ENCODE measurements at places on chromosomes 1 and 21.

GRCh38 chr1:223244366-223245103 is 101.5 kb upstream of the TLR5 start:
- DNase-seq: no peak

- DNase-seq: peak; percentile 69
Observed at GRCh38 chr1:201530741-201531531, 8.0 kb upstream of the NAV1 start.

GRCh38 chr1:243391355-243391754 is 135.5 kb downstream of the SDCCAG8 start:
- DNase-seq: no peak

DNA sequence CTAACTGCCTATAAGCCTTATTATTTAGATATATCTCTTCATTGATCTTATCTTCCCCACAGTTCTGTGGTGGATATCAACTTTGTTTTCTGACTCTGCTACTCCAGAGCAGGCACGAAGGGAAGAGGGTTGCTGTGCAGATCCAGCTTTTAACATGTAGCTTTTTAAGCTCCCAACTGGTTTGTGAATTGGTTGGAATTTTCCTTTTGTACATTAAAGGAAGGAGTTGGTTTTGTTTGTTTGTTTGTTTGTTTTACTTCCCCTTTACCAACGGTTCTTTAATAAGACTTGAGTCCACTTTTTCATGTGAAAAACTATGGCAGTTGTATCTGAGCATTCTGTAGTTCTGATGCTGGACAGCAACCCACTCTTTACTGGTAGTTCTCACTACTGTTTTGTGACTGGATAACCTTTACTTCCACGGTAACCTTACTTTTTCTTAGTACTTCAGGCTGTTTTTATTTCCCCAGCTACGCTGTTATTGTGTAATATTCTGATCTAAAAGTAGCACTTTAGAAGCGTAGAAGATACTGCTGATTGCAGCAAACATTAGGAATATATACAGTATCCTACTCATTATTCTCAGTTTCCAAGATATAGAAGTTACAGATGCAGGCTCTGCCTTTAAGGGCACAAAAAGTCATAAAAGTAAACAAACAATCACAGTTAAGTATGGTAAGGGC is 1.6 kb downstream of the GNPAT start:
- DNase-seq: no peak

GRCh38 chr1:23202263-23202749 is 15.0 kb downstream of the HTR1D start:
- no peak for DNase-seq

DNA sequence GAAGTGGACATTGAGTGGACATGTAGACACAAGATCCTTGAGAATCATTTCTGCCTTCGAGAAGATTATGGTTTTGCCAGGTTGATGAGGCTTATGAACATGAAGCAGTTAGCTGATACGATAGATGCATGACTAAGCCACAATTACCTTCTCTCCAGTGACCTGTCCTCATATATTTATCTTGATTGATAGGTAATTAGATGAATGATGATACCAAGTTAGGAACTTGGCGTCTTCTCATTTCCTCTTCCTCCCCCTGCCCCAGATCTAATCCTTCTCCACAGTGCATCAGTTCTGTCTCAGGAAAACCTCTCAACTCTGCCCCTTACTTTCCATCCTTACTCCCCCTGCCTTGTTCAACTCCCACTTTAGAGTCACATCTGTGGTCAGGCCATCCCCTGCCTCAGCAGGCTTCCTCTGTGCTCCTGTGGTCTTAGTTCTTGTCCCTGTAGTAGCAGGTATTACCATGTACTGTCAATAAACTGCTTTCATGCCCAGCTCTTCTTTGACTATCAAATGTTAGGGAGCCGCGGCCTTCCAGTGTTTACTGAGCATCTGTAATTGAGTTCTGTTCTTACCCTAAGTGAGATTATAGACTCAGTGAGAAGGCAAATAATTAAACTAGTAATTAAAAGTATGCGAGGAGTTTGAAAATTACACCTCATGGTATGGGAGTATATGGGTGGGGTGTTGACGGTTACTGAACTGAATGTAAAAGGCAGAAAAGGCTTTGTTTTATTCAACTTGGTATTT is 5.1 kb downstream of the ST6GALNAC3 start:
- DNase-seq: no peak

DNA sequence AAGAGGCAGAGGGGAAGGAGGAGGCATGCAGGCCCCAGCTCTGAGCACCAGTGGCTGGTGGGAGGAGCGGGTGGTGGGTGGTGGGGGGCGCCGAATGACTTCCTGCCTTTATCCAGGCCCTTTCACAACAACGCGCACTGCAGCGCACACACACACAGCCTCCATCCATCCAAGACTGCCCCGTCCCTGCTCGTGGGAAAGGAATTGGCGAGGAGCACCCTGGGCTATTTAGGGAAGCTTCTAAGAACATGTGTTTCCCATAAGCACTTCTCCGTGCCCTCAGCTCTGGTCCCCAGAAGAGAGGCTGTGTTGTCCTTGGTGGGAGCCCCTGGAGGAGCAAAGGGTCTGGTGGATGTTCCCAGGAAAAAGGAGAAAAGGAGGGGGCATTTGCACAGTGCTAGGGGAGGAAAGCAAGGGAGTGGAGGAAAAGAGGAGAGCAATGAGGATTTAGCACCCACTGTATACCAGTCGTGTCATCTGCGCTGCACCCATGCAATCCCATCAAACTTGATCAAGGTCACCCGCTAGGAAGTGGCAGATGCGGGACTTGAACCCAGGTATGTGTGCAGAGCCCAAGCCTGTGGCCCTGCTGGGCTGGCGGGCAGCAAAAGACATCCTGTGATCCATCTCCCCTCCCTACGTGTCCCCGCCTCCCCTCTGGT is 28.1 kb downstream of the EPHA2 start:
- DNase-seq: no peak

GRCh38 chr1:226535666-226536065 is 12.9 kb upstream of the STUM start:
- no peak for DNase-seq

- DNase-seq: no peak
Observed at GRCh38 chr1:35432231-35432630, 125.0 kb downstream of the KIAA0319L start.

- no peak for DNase-seq
Observed at GRCh38 chr1:7263021-7263960, 478.0 kb downstream of the CAMTA1 start.

Data from NCI-H446 treated with DMSO at 0.1 percent for 48 hours (cell line).